ENCODE measurements at places on chromosomes 4 and X. TPM values are rescaled to one million over a fixed set of nuclear protein-coding genes. Genes with fewer than 3 reads are reported as not detected.

The DDIT4L gene
- polyA plus RNA-seq = not detected

- no peak for DNase-seq
- no peaks in the 10 kb centered on the region for H3K36me3 ChIP-seq
- H3K4me3 ChIP-seq = no peak overlapping the region
- H3K27ac ChIP-seq = no peak overlapping the region
These were observed 535.4 kb upstream of the NDST4 start for GRCh38 chr4:115648786-115649185.

GRCh38 chr4:141210168-141210567 is 10.5 kb upstream of the ZNF330 start:
- no peaks in the 10 kb centered on the region for H3K4me1 ChIP-seq
- H3K36me3 ChIP-seq = no peaks in the 10 kb centered on the region
- no peak overlapping the region for H3K4me3 ChIP-seq

- H3K27ac ChIP-seq = no peak overlapping the region
- no peaks in the 10 kb centered on the region for H3K4me1 ChIP-seq
- H3K36me3 ChIP-seq = no peaks in the 10 kb centered on the region
- no peak overlapping the region for H3K4me3 ChIP-seq
These were observed 20.2 kb downstream of the SATL1 start for GRCh38 chrX:85223359-85223758.

The MAP3K15 gene
- polyA plus RNA-seq = not detected

GRCh38 chr4:151438154-151438553 is 29.2 kb downstream of the FHIP1A start:
- H3K27ac ChIP-seq = no peak overlapping the region
- DNase-seq = no peak
- no peaks in the 10 kb centered on the region for H3K27me3 ChIP-seq
- H3K4me3 ChIP-seq = no peak overlapping the region
- no peaks in the 10 kb centered on the region for H3K4me1 ChIP-seq
- no peaks in the 10 kb centered on the region for H3K36me3 ChIP-seq

DNA sequence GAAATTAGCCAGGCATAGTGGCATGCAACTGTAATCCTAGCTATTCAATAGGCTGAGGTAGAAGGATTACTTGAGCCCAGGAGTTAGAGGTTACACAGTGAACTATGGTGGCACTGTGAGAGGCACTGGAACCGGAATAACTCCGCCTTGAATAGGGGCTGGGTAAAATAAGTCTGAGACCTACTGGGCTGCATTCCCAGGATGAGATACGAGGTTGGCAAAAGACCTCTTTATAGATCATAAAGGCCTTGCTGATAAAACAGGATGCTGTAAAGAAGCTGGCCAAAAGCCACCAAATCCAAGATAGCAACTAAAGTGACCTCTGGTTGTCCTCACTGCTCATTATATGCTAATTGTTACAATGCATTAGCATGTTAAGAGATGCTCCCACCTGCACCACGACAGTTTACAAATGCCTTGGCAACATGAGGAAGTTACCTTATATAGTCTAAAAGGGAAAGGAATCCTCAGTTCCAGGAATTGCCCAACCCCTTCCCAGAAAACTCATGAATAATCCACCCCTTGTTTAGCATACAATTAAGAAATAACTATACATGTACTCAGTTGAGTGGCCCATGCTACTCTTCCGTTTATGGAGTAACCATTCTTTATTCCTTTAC is 88.6 kb downstream of the CENPC start:
- no peak overlapping the region for H3K4me3 ChIP-seq
- DNase-seq = no peak
- H3K4me1 ChIP-seq = no peaks in the 10 kb centered on the region
- H3K27me3 ChIP-seq = no peaks in the 10 kb centered on the region

- peaks cover 19% of the 10 kb centered on the region for H3K4me1 ChIP-seq
- peaks cover 4% of the 10 kb centered on the region for H3K36me3 ChIP-seq
- no peaks in the 10 kb centered on the region for H3K27me3 ChIP-seq
- no peak for DNase-seq
- H3K27ac ChIP-seq = no peak overlapping the region
- H3K4me3 ChIP-seq = no peak overlapping the region
These were observed 2.9 kb downstream of the ASMTL start for GRCh38 chrX:1449823-1450149.

The GLRA3 gene
- not detected for polyA plus RNA-seq

DNA sequence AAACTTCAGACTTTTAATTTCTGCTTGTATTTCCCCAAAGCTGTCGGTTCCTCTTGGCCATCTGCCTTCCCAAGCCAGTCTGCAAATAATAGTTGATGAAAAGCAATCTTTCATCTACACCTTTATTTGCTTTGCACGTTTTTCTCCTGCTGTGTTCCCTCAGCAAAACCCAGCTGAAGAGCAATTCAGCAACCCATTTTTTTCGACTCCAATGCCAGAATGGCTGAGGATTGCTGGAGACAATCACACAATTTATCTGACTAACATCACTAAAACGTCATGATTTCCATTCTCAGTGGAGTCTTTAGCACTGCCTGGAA is 94.3 kb downstream of the GPRIN3 start:
- H3K4me3 ChIP-seq = no peak overlapping the region
- no peaks in the 10 kb centered on the region for H3K4me1 ChIP-seq
- H3K36me3 ChIP-seq = no peaks in the 10 kb centered on the region
- no peak overlapping the region for H3K27ac ChIP-seq
- no peak for DNase-seq

The ADGRL3 gene
- not detected for polyA plus RNA-seq

DNA sequence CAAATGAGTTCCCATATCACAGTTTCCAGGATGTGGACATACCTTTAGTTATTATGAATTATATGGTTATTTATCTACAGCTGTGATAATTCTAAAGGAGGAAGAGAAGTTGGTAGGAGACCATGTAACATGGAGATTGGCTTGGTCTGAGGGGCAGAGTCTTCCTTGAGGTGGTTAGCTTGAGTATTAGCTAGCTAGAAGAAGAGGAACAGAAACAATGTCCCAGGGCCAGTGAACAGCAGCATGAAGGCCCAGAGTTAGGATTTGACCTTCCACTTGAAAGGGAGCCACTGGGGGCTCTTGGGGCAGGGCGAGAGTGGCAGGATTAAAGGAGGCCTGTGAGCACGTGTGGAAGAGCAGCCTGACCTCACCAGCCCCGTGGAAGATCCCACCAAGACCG is 5.6 kb upstream of the JAKMIP1 start:
- no peaks in the 10 kb centered on the region for H3K4me1 ChIP-seq
- H3K27ac ChIP-seq = no peak overlapping the region
- H3K36me3 ChIP-seq = no peaks in the 10 kb centered on the region
- no peaks in the 10 kb centered on the region for H3K27me3 ChIP-seq
- DNase-seq = no peak

All from naive thymus-derived CD4-positive, alpha-beta T cell (primary cell).